ENCODE measurements at places on chromosomes 7 and 10. TPM values are rescaled to one million over a fixed set of nuclear protein-coding genes. Genes with fewer than 3 reads are reported as not detected.
A peak's percentile ranks its signal among the peaks of the same experiment; 100 is the strongest.

The SEPHS1 gene
- 22.8 TPM for total RNA-seq

The SFRP4 gene
- total RNA-seq, result 5.0 TPM

The LIPN gene
- total RNA-seq, result not detected

The NPC1L1 gene
- not detected for total RNA-seq

The AKR1C1 gene
- total RNA-seq, result 60.3 TPM

The CACNA2D1 gene
- total RNA-seq, result 54.5 TPM

The RBAK gene
- 6.1 TPM for total RNA-seq

The MRLN gene
- not detected for total RNA-seq

- no peak for DNase-seq
- H3K4me3 ChIP-seq, result no peak overlapping the region
- H3K27ac ChIP-seq, result no peak overlapping the region
- no peaks in the 10 kb centered on the region for H3K4me1 ChIP-seq
These were observed 113.9 kb upstream of the STK17A start for GRCh38 chr7:43469051-43469450.

DNA sequence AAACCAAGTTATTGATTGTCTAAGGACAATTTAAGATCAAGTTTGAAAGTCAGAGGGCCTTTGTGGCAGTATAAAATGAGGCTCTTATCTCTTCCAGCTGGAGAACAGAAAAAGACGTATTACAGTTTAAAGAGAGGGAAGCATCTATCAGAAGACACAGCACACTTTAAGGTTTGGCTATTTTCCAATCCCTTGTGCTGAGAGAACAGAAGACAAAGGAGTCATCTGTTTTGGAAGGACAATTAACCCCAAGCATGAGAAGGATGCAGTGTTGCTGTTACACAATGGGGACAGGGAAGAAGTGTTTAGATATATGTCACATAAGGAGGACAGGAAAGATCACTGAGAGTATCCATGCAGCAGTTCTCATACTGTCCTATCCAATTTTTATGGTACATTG lies 1224.2 kb upstream of the SORCS1 start:
- H3K36me3 ChIP-seq, result no peaks in the 10 kb centered on the region
- H3K4me1 ChIP-seq, result no peaks in the 10 kb centered on the region
- DNase-seq, result no peak
- H3K27ac ChIP-seq, result no peak overlapping the region

DNA sequence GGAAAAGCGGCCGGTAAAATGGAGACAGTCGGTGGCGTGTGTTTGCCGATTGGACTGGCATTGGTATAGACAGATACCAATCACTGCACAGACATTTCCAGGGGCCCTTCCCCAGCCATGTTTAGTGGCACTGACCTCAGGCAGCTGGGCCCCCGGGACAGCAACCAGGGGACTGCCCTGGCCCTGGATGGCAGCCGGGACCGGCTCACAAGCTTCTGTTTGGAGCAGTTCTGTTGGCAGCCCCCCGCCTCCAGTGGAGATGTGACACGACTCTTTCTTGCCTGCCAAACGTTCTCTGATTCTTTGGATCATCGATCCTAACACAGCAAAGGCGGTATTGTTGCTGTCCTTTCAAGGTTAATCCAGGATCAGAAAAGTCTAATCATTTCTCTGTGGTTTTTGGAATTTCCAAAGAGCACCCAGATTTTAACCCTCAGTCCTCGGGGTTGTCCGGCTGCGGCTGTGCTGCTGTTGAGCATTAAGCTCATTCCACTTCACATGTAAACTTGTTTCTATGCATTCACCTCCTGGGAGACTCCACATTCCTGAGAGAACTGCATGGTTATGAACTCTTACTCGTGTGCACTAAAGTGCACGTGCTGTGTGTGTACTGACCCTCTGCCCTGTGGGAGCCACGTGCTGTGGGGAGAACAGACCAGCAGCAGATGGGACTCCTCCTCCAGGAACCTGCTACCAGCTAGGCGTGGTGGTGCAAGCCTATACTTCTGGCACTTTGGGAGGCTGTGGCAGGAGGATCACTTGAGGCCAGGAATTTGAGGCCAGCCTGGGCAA lies 46.0 kb downstream of the FOXK1 start:
- H3K4me3 ChIP-seq, result no peak overlapping the region
- H3K4me1 ChIP-seq, result peaks cover 49% of the 10 kb centered on the region
- no peaks in the 10 kb centered on the region for H3K36me3 ChIP-seq
- no peaks in the 10 kb centered on the region for H3K27me3 ChIP-seq

DNA sequence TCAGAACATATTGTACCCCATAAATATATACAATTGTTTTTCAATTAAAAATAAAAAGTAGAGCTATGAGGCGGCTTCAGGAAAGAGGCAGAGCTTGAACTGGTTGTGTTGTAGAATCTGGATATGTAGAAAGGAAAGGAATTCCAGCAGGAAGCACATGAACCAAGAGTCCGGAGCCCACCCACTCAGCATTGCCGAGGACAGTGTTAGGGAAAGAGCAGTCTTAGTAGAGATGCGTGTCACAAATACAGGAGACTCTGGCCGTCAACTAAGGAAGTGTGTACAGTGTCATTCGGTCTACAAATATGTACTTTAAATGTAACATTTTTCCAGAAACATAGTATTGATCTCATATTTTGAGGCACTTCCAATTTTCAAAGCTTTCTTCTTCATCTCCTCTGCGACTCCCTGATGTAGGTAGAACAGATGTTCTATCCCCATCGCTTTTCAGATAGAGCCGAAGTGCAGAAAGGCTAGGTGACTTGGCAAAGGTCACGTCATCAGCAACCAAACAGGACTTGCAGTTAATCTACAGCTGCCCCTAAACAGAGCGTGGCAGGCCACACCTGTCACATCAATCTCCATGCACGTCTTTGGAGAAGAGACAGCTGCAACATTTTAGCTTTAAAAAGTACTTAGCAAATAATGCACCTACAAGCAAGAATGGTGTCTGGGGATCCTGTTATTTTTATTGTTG lies 25.3 kb upstream of the GJD4 start:
- H3K27ac ChIP-seq, result no peak overlapping the region
- H3K4me1 ChIP-seq, result no peaks in the 10 kb centered on the region
- H3K4me3 ChIP-seq, result no peak overlapping the region
- no peaks in the 10 kb centered on the region for H3K27me3 ChIP-seq
- H3K36me3 ChIP-seq, result peaks cover 6% of the 10 kb centered on the region

DNA sequence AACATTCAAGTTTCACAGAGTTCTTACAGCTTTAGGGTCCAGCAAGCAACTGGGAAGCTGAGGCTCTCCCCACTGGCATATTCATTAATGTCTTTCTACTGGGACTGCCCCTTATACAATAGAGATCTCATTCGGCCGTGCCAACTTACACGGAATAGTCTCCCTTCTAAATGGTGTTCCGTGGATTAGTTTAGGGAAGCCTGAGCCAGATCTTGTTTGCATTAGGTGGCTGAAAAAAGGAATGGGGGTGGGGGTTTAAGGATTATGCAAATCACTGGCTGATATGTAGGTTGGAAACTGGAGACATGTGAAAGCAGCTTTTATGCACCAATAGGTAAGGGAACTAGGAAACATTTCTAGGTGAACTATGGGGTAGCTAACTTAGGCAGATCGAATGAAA lies 218.3 kb downstream of the TRIL start:
- H3K4me3 ChIP-seq, result no peak overlapping the region
- no peak overlapping the region for H3K27ac ChIP-seq
- H3K36me3 ChIP-seq, result no peaks in the 10 kb centered on the region
- H3K4me1 ChIP-seq, result no peaks in the 10 kb centered on the region

GRCh38 chr10:110460111-110460809 lies 37.4 kb upstream of the DUSP5 start:
- H3K27me3 ChIP-seq, result no peaks in the 10 kb centered on the region
- H3K36me3 ChIP-seq, result no peaks in the 10 kb centered on the region
- DNase-seq, result peak; percentile 61

DNA sequence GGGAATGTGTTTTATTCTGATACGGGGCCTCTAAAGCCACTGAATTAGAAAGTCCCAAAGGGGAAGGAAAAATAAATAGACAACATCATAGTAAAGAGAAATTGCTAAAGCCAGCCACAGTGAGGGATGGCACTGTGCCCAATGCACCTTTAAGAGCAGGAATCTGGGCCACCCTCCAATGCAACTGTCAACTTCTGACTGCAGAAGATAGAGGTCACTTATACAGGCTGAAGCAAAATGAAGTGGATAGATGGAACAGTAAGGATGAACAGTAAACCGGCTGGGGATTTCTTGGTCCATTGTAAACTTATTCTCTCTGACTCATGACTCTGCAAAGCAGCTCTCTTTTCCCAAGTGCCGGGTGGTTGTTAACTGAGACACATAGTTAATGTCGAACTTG lies 54.0 kb upstream of the KCNIP2 start:
- H3K4me3 ChIP-seq, result no peak overlapping the region
- no peaks in the 10 kb centered on the region for H3K4me1 ChIP-seq
- DNase-seq, result no peak

DNA sequence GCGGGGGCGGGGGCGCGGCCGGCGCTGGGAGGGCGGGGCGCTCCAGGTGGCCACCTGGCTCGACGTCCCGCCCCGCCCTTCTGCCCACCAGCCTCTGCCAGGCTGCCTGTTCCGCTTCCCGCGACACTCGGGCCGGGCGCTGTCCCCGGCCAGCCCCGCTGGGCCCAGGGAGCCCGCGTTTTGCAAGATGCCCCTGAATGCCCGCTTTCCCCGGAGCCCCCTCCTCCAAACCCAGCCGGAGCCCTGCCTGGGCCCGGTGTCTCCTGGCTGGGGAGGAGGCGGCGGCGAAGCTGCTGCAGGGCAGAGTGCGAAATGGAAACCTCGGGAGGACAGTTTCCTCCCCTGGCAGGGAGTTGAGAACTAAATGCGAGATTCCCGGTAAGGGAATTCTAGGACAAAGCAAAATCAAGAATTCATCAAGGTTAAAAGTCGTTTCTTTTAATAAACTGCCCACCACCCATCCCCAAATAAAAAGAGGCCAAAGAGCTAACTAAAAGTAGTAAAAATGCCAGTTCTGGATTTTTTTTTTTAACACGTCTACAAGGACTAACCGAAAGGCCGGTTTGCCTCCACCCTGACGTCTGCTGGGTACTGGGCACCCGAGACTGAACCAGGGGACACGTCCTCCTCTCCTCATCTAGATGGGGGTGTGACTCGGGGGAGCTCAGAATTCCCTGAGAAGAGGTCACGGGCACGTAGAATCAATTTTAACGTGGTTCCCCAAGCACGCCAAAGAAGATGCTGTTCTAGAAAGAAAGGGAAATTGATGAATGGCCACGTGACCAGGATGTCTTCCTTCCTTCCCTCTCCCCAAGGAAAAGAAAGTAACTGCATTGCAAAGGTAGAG lies 200.4 kb upstream of the NFE2L3 start:
- H3K4me1 ChIP-seq, result peaks cover 22% of the 10 kb centered on the region
- H3K27me3 ChIP-seq, result no peaks in the 10 kb centered on the region
- peak overlapping the region; percentile 83 for H3K4me3 ChIP-seq
- H3K27ac ChIP-seq, result peak overlapping the region; percentile 69

GRCh38 chr10:89470628-89471027 lies 56.3 kb downstream of the IFIT5 start:
- no peak for DNase-seq
- no peaks in the 10 kb centered on the region for H3K27me3 ChIP-seq
- H3K4me1 ChIP-seq, result peaks cover 32% of the 10 kb centered on the region
- H3K36me3 ChIP-seq, result no peaks in the 10 kb centered on the region
- H3K27ac ChIP-seq, result no peak overlapping the region
- no peak overlapping the region for H3K4me3 ChIP-seq

- DNase-seq, result no peak
- H3K4me3 ChIP-seq, result no peak overlapping the region
- H3K36me3 ChIP-seq, result no peaks in the 10 kb centered on the region
- H3K27me3 ChIP-seq, result no peaks in the 10 kb centered on the region
- H3K27ac ChIP-seq, result no peak overlapping the region
- no peaks in the 10 kb centered on the region for H3K4me1 ChIP-seq
These were observed 19.3 kb downstream of the LSM5 start for GRCh38 chr7:32470871-32471270.

GRCh38 chr7:112129655-112130323 lies 76.4 kb downstream of the DOCK4 start:
- H3K36me3 ChIP-seq, result no peaks in the 10 kb centered on the region
- H3K4me1 ChIP-seq, result peaks cover 33% of the 10 kb centered on the region
- H3K4me3 ChIP-seq, result no peak overlapping the region
- no peak for DNase-seq
- H3K27me3 ChIP-seq, result no peaks in the 10 kb centered on the region
- peak overlapping the region; percentile 1 for H3K27ac ChIP-seq

DNA sequence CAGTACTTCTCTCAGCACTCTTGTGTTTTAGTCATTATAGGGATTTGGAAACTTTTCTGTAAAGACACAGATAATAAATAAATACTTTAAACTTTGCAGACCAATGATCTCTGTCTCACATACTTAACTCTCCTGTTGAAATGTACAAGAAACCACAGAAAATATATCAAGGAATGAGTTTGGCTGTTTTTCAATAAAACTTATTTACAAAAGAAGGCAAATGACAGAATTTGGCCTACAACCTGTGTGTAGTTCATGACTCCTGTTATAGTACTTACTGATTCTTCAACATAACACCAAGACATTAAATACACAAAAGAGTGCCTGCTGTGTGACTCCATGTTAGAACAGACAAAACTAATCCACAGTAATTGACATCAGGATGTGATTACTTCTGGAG lies 510.0 kb upstream of the PHF14 start:
- no peak overlapping the region for H3K4me3 ChIP-seq
- H3K4me1 ChIP-seq, result no peaks in the 10 kb centered on the region
- H3K27me3 ChIP-seq, result no peaks in the 10 kb centered on the region
- no peaks in the 10 kb centered on the region for H3K36me3 ChIP-seq

GRCh38 chr7:128407233-128407589 lies 2.6 kb downstream of the IMPDH1 start:
- H3K4me1 ChIP-seq, result peaks cover 51% of the 10 kb centered on the region
- DNase-seq, result no peak
- peak overlapping the region; percentile 88 for H3K27ac ChIP-seq
- H3K36me3 ChIP-seq, result no peaks in the 10 kb centered on the region
- H3K4me3 ChIP-seq, result no peak overlapping the region
